Femur (tissue), 1 donor: ENCODE measurements at places on chromosomes 12 and 14.
A peak's percentile ranks its signal among the peaks of the same experiment; 100 is the strongest.

DNA sequence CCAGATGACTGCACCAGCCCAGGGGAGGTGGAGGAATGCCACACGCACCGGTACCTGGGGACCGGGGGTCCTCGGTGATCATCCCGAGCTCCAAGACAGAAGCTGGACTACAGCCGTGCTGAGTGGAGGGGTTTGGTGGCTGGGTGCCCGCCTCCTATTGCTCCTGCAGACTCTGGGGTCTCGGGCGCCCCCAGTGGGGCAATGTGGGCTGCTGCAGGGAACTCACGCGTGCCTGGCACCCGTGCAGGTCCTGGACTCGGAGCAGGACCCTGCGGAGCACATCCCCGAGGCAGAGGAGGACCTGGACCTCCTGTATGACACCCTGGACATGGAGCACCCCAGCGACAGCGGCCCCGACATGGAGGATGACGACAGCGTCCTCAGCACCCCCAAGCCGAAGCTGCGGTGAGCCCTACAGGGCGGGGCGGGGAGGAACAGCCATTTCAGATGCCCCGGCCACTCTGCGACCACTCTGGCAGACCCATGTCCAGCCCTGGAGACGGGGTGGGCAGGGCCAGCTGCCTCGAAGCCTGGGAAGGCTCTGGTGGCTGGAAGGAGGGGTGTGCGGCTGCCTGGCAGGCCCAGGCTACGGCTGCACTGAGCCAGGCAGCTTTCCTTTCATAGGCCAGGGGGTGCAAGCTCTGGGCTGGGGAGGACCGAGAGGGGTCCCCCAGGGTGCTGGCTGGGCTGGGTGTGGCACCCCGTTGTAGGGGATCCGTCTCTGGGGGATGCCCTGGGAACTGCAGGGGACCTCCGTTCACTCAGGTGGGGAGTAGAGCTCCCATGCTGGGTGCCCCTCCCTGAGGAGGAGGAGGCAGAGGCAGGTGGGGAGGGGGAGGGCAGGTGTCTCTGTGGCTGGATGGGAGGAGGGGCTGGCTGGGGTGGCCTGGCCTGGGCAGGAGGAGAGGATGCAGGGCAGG, 21.6 kb upstream of the TEX22 start:
- DNase-seq: no peak

GRCh38 chr14:34199585-34199984, 248.7 kb upstream of the EGLN3 start:
- DNase-seq: no peak

DNA sequence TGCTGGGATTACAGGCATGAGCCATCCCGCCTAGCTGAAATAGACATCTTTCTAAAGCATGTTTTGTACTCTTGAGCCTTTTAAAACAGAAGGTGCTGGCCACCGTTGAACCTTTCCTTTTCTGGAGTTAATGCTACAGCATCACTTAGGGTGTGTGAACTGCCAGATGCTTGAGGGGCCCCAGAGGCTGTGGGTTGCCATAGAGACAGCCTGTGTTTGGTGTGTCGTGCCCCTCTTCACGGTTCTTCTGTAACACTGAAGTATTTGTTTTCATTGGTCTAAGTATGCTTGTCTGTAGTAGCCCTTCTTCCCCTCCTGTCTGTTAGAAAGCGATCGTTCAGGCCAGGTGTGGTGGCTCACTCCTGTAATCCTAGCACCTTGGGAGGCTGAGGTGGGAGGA, 30.8 kb downstream of the PLEKHG3 start:
- DNase-seq: peak; percentile 65

GRCh38 chr14:68766299-68767247, 26.3 kb downstream of the ZFP36L1 start:
- DNase-seq: no peak

DNA sequence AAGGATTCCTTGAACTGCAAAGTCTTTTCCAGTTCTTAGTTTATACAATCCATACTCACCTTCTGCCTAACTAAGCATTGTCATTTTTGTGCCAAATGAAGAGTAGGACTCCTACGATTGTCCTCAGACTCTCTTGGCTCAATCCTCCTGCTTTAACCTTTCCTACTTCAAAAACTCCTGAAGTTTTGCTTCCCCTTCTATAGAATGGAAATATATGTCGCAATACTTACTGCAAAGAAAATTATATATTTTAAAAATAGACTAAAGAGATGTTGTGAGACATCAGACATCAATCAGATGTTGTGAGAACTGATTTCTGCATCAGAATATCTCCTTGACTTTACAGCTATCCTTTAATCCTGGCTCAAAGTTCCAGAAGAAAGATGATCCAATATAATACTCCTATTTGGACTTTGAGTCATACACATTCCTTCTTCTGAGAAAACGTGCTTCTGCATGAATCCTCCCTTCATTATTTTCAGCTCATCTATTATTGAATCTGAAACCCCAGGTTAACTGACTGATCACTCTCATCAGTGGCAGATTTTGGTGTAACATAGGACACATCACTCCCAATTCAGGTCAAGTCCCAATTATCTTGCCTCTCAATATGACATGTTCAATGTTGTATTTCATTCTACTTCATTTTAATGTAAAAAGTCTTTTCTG, 48.8 kb downstream of the A2M start:
- DNase-seq: no peak

GRCh38 chr14:31902002-31902401, 175.1 kb upstream of the ARHGAP5 start:
- DNase-seq: no peak

DNA sequence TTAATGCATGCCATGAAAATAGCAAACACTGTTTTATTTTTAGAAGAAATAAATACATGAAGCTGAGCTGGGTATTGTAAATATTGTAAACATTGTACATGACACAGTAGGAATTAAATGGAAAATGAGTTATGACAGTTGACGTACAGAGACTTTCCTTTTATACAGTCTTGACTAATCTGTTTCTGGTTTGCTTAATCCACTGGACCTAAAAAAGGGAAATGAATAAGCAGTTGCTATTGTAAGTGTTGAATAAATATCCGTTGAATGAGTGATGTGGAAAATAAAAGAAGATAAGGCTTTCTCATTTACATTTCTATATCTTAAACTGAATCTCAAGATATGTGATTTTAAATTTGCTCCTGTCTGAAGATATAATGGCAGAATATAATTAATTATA, 15.0 kb downstream of the PMCH start:
- DNase-seq: no peak

- DNase-seq: no peak
These were observed 62.5 kb downstream of the PAX9 start for GRCh38 chr14:36724162-36724561.

- DNase-seq: no peak
These were observed 97.1 kb downstream of the RPS6KA5 start for GRCh38 chr14:90963343-90963742.

GRCh38 chr12:12990700-12991468, 9.2 kb downstream of the HEBP1 start:
- DNase-seq: no peak

GRCh38 chr12:29728030-29728429, 55.7 kb downstream of the TMTC1 start:
- DNase-seq: no peak

- DNase-seq: no peak
These were observed 133.0 kb upstream of the C14orf180 start for GRCh38 chr14:104446611-104447010.

DNA sequence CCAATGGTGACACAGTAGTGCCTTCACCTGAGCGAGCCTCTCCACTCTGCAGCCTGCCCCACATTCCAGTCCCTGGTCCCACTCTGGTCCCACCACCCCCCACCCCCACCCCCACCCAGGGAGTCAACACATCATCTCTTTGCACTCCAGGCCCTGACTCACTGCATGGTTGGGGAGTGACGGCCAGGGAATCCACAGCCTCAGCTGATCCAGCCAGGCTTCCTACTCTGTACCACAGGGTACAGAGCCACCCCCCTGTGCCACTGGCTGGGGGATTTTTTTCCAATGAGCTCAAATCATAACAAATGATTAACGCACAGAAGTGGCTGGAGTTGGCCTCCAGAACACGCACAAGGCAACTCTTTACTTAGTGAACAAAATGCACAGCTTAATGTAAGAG, 233.7 kb downstream of the NTF3 start:
- no peak for DNase-seq
